Stimulated activated CD4-positive, alpha-beta T cell treated with anti-CD3 and anti-CD28 coated beads, TNF-alpha, amount 100 ng/mL, for 1 hour (primary cell): ENCODE measurements at places on chromosomes 11 and 22.

- no peak for DNase-seq
Measured at GRCh38 chr22:38835888-38836301, 7.9 kb downstream of the NPTXR start.

DNA sequence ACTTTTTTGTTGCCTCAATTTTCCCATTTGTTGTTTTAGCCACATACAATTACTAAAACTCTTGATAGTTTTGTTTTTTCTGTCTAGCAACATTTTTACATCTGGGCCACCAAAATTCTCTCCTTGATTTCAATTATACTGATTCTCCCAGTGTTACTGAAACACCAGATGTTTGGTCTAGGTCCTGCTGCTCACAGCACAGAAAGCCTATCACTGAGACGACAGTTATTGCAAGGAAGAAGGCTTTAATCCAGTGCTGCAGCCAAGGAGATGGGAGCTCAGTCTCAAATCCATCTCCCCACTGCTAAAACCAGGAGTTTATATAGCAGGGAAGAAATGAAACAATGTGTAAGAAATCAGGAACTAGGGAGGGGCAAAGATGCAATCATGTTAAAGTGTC, 837.7 kb upstream of the CNTN5 start:
- no peak for DNase-seq

- no peak for DNase-seq
Measured at GRCh38 chr11:69054397-69055211, 5.9 kb downstream of the TPCN2 start.

GRCh38 chr11:17547932-17548331, 873 bp downstream of the OTOG start:
- DNase-seq: no peak

- no peak for DNase-seq
Measured at GRCh38 chr11:108498816-108499408, 728 bp upstream of the POGLUT3 start.

DNA sequence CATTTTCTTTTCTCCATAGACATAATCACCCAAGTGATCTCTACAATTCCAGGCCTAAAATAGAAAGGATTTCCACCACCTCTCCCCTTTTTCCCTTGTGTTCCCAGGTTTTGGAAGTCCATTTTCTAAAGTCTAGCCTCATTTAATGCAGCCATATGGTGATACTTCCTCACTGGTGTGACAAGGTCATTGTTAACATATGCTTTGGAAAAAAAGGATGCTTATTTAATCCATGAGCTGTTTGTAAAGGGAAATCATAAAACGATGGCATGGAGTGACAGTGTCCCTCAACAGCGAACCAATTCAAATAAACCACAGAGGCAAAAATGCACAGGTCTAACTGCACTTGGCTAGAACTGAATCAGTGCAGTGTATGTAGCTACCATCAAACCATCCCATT, 26.6 kb downstream of the GRIA4 start:
- no peak for DNase-seq

DNA sequence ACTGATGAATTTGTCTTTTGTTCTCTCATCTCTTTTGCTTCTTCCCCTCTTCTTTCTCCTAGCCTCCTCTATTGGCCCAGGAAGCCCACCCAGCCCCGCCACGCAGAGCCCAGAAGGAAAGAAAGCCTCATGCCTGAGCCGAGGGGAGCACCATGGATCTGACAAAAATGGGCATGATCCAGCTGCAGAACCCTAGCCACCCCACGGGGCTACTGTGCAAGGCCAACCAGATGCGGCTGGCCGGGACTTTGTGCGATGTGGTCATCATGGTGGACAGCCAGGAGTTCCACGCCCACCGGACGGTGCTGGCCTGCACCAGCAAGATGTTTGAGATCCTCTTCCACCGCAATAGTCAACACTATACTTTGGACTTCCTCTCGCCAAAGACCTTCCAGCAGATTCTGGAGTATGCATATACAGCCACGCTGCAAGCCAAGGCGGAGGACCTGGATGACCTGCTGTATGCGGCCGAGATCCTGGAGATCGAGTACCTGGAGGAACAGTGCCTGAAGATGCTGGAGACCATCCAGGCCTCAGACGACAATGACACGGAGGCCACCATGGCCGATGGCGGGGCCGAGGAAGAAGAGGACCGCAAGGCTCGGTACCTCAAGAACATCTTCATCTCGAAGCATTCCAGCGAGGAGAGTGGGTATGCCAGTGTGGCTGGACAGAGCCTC, 3.8 kb downstream of the ZBTB16 start:
- DNase-seq: no peak

DNA sequence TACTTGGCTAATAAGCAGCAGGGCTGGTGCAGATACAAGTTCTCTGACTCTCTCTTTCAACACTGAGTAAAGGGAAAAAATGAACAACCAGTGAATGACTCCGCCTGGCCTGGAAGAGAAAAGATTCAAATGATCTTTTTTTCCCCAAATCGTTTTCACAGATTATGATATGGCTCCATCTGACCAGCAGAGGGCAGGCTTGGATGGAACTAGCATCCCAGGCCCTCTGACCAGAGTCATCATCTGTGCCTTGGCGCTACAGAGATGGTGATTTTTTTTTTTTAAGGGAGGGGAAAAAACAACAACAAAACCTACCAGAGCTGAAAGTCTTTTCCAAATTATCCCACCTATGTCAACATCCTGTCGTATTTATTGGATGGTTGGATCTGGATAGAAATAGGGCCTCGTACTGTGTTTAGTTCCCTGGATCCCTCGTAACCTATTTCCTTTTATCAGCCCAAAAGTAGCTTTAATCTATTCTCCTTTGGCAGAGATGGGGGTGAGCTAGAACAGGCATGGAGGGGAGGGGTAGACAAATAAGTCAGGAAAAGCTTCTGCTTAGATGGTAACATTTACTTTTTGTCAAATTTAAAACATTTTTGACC, 69.7 kb downstream of the PRSS23 start:
- peak; percentile 3 for DNase-seq

- peak; percentile 27 for DNase-seq
Measured at GRCh38 chr11:72041364-72042063, 38.8 kb downstream of the NUMA1 start.

- DNase-seq: no peak
Measured at GRCh38 chr22:24588381-24588756, 4.5 kb downstream of the LRRC75B start.

GRCh38 chr11:1074244-1075221, at the start of gene MUC2:
Gene MUC2 (plus strand): TSS chr11:1074874.
- no peak for DNase-seq

- no peak for DNase-seq
Measured at GRCh38 chr11:75939516-75939915, 124.5 kb downstream of the UVRAG start.

DNA sequence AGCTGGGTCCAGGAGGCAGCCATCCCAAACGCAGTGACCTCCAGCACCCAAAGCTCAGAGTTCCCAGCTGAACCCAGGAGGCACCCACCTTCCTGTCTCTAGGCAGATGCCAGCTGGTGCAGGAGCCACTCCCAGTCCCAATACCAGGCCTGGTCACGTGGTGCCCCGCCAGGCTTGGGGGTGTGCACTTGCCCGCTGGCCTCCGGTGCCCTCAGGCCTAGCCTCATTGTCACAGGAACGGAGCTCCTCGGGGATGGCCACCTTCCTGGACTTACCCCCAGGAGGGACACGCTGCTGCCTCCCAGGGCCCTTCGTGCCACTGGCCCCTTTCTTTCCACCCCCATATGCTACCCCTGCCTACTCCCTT, 4.6 kb downstream of the BID start:
- DNase-seq: no peak

DNA sequence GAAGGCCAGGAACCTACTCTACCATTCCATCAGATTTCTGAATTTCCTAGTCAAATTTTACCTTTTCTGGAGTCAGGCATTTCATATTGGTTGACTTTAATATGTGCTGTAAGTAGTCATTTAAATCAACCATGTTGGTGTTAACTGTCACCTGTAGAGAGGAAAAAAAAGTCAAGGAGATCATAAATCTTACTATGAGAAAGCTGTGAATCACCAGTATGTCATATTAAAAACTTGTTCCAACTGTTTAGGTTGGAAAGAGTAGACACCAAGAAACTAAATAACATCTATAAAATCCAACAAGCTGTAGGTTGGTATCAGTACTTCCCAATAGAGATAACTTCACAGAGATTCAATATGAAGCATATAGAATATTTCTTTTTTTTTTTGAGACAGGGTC, 39.5 kb downstream of the COPB1 start:
- no peak for DNase-seq
